Stimulated activated CD4-positive, alpha-beta T cell treated with anti-CD3 and anti-CD28 coated beads, TNF-alpha, amount 100 ng/mL, for 24 hours (primary cell): ENCODE measurements at places on chromosomes 3 and 15.

DNA sequence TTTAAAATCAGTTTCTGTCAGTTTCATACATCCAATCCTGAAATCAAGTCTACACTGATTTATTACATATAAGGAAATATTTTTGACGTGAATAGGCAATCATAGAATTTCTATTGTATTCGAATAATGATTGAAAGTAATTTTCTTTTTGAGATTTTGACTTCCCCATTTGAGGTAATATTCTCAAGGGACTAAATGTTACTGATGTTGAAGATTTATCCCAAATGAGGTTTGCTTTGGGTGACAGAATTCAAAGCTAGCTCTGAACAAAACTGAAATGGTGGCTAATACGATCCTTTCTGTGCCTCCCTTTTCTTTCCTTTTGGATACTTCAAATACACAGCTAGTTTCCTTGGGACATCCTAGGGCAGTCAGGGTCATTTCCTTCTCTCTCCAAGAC, 12.9 kb upstream of the CNBP start:
- DNase-seq: no peak

DNA sequence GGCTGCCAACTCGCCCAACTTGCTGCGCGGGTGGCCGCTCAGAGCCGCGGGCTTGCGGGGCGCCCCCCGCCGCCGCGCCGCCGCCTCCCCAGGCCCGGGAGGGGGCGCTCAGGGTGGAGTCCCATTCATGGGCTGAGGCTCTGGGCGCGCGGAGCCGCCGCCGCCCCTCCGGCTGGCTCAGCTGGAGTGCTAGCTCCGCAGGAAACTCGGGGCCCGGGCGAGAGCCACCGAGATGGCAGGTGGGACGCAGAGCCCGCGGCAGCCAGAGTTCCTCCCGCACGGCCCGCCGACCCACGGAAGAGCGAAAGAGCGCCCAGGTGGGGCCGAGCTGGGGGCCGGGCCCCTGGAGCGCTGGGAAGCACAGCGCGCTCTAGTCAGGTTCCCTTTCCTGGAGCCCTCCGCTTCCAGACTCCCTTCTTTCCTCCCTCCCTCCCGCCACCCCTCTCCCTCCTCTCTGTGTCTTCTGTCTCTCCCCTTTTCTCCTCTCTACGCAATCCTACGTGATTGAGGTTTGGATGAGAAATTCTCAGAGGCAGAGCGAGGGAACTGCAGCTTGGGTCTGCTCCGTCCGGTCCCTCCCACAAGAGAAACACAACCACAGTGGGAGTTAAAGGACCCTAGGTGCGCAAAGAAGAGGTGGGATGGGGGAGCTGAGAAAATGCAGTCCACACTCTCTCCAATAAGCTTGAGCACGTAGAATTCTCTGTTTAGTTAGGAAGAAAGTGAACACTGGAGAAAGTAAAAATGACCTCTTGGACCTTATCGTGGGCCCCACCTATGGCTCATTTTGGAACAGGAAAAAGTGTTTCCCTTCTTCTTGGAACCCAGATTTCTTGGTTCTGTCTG, 317.3 kb downstream of the FGF12 start:
- no peak for DNase-seq

DNA sequence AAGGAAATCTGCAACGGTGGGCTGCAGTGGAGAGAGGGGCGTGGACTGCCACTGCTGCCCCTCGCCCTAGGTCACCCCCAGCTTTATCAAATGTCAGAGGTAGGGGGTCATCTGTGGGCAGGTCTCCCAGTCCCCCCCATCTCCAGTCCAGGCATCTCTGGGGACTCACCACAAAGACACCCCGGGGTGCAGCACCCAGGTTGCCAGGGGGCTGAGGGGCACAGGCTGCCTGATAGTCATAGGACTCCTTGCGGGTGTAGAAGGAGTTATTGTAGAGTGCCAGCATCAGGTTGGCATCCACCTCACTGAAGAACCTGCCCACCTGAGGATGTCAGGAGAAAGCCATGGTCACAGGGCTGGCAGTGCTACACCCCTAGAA, 6.5 kb upstream of the TMEM115 start:
- no peak for DNase-seq

DNA sequence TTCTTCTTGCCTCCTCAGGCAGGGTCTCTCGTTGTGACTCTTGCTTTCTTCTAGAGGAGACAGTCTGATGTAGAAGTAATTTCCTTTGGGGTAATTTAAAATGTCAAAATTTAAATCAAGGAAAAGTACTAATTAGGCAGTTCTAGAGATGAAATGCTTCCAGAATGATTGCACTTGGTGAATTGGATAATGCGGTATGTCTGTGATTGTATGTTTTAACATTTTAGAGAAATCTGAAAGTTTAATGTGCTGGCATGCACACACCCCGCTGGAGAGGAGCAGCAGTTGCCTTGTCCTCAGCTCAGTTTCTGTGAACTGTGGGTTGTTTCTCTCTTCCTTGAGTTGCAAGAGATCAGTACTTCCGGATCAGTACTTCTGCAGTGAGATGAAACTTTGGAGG, 322.9 kb upstream of the CTDSPL start:
- DNase-seq: no peak

DNA sequence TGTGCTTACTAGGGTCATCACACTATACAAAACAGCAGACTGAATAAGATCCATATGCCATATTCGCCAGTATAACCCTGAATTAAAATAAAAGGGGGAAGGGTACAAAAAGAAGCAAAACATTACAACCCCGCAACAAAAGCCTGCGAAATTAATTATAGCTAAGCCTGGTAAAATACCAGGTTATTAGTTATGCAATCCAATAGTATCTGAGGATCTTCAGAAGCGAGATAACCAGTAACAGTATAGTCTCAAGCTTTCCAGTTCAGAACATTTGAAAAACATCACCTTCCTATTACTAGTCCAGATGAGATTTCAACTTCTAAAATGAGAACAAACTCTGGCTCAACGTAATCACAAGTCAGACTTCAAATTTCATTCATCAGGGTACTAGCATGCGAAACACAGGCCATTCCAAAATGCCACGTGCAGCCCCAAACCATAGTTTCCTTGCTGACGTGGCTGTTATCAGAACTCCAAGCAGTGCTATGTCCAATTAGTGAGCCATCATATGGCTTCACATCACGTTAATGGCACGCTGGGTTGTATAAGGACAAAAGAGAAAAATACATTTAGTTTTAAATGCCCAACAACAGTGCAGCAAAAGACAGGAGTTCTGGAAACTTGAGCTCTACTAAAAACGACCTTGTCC, 1.1 kb downstream of the SSR3 start:
- DNase-seq: no peak

- DNase-seq: no peak
Observed at GRCh38 chr3:165125836-165126235, 47.5 kb upstream of the SI start.

DNA sequence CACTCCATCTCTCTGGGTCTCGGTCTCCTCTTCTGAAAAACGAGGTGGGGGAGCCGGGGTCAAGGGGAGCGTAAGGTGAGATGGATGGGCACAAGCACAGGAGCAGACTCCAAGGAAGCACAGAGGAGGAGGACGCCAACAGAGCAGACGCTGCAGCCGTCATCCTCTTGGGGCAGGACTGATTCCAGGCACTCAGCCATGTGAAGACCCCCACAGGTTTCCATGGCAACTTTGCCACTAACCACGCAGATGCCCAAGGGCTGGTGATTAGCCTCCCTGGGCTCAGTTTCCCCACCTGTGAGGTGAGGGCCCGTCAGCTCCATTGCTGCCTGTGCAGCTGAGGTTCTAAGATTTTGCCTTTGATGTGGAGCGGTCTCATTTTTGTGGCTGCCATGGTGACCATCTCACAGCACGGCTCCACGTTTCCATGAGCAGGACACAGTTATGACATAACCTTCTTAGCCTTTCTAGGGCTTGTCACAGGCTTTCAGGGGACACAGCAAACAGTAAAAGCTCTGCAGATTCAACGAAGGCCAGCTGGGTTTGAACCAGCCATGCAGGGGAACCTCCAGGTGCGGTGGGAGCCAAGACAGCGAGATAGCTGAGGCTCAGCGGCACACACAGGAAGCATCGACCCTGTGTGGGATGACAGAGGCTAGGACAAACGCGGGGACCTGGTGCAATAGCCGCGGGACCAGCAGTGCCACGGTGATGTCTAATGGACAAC, 170.3 kb downstream of the NUP210 start:
- DNase-seq: no peak

- DNase-seq: no peak
Observed at GRCh38 chr3:150899141-150899540, 6.1 kb downstream of the MINDY4B start.

GRCh38 chr3:171791692-171792076, 18.6 kb downstream of the PLD1 start:
- DNase-seq: no peak

GRCh38 chr15:66644869-66645268, 57.2 kb upstream of the SMAD6 start:
- no peak for DNase-seq

DNA sequence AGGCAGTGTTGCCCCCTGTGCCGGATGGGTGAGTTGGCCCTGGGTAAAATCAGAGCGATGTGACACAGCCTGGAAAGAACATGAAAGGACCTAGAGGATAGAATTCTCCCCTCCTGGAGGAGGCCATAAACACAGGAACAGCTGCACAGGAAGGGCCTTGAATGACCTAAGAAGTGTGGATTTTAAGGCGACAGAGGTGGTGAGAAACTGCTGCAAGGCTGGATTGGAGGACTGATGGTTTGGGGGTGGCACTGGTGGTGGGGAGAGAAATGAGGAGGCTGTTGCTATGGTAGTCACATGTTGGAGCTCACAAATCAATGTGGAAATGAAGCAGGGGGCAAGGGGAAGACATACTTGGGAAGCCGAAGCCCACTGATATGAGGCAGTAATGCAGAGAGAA, 13.8 kb downstream of the XIRP1 start:
- DNase-seq: no peak

- DNase-seq: no peak
Observed at GRCh38 chr3:42375121-42375800, 35.1 kb downstream of the LYZL4 start.

DNA sequence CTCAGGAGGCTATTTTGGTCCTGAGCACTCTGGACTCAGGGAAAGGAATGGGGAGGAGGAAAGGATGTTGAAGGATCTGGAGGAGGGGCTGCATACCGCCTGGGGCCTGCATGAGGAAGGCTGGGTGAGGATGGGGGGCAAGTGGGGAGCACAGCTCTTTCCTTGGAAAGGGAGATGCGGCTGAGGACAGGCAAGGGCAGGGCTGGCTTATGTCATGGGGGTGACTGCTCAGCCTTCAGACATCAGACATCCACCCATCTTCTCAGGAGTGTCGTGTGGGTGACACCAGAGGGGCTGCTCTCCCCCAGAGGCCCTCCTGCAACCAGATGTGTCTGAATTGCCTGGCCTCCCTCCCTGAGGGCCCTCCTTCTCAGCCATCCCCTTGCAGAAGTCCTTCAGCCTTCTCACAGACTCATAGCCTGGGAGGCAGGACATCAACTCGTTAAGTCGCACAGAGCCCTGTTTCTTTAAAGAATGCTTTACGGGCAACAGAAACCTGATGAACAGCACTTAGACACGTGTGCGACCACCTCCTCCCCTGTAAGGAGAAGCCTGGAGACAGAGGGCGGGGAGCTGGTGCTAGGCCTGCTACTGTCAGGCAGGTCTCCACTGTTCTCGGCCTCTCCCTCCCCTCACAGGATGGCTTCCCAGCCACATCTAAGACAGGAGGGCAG, 252.3 kb downstream of the OCA2 start:
- DNase-seq: no peak
